ENCODE measurements at places on chromosomes 3 and 15. TPM values are rescaled to one million over a fixed set of nuclear protein-coding genes. Genes with fewer than 3 reads are reported as not detected.

The KCNH8 gene
- total RNA-seq, result not detected

The SH2D7 gene
- not detected for total RNA-seq

The XCR1 gene
- total RNA-seq, result not detected

The LSAMP gene
- under 0.01 TPM for total RNA-seq

The OSBPL10 gene
- 11.1 TPM for total RNA-seq

The CMTM7 gene
- 11.0 TPM for total RNA-seq
